ENCODE measurements at places on chromosomes 1 and 21. TPM values are rescaled to one million over a fixed set of nuclear protein-coding genes. Genes with fewer than 3 reads are reported as not detected.
A peak's percentile ranks its signal among the peaks of the same experiment; 100 is the strongest.

GRCh38 chr1:97726386-97726785, 194.4 kb downstream of the DPYD start:
- no peak for DNase-seq

Gene ECE1
- polyA plus RNA-seq: 28.3 TPM

Gene UCK2
- 16.3 TPM for polyA plus RNA-seq

GRCh38 chr1:195202241-195202640, 1406.0 kb downstream of the KCNT2 start:
- DNase-seq: peak; percentile 38

Gene SFN
- polyA plus RNA-seq: 0.20 TPM

Gene AMY1B
- not detected for polyA plus RNA-seq

DNA sequence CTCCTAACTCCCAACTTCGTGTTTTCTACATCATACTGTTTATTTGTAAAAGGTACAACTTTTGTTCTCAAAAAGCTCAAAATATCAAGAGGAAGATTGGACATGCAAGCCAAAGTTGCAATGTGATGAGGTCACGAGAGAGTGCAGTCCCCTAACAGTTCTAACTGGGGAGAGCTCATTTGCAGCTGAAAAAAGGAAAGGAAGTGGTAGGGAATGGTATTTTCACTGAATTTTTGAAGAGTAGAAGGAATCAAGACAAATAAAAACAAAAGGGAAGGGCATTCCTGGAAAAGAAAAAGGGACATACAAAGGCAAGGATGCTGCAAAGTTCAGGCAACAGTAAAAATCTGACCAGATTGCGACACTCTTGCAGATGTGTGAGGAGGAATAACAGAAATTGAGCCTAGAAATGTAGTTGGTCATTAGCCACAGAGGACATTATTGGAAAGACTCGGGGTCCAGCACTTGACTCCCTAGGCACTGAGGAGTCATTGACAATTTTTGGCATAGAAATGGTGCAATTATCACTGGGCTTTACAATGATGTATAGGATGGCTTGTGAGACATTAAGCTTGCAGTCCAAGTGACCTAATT, 67.9 kb downstream of the TBX15 start:
- peak; percentile 86 for DNase-seq

Measured in muscle of leg (tissue), 16 donors.